ENCODE measurements at places on chromosomes 1 and 21.

DNA sequence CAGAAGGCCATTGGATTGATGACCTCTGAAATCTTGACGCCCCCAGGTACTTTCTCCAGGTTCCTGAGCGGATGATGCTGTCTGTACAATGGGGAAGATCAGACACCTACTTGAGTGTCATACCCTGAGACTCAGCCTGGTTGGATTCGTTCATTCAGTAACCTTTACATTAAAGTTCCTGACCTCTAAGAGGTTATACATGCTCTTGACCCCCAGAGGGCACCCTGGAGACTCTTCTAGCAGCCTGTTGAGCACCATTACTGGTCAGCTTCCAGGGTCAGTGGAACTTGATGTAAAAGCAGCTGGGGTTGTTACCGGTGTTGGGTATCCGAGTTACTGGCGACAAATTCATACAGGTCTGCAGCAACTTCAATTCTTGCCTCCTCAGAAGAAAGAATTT is 114.3 kb upstream of the ZNF678 start:
- DNase-seq = peak; percentile 56

- DNase-seq = no peak
Observed at GRCh38 chr21:44933199-44933917, 6.5 kb upstream of the SLX9 start.

- no peak for DNase-seq
Observed at GRCh38 chr1:108107658-108108057, 92.5 kb downstream of the SLC25A24 start.

GRCh38 chr1:6141592-6141991 is 38.5 kb downstream of the CHD5 start:
- no peak for DNase-seq

- DNase-seq = no peak
Observed at GRCh38 chr1:95352767-95353166, 118.8 kb downstream of the RWDD3 start.

DNA sequence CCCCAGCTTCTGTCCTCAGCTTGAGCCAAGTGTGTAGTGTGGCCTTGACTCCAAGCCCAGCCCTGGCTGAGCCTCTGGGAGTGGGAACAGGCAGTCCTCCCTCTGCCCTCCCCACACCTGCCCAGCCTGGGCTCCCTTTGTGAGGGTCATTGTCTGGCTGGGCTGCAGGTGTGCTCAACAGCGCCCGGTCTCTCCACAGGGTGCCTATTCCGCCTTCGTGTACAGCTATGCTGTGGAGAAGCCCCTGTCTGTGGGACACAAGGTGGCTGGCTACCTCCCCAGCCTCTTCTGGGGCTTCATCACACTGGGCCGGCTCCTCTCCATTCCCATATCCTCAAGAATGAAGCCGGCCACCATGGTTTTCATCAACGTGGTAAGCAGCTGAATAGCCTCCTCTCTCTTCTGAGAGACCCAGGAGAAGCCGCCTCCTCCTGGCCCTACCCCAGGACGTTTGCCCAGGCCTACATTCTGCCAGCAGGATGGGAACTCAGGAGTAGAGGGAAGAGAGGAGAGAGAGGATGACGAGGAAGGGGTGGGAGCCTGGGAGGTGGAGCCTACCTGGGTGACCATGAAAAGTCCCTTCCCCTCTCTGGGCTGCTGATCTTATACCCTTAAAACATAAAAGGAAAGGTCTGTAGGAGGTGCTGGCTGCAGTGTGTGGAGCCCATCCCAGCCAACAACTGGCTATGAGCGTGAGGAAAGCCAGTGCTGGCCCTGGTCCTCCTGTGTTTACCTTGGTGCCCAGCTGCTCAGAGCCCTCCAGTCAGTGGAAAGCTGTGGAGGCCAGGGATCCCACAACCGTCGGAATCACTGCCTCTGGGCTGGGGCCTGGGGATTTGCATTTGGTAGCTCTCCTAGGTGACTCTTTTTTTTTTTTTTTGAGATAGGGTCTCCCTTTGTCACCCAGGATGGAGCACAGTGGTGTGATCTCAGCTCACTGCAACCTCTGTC is 45.7 kb downstream of the ELK4 start:
- DNase-seq = peak; percentile 28

DNA sequence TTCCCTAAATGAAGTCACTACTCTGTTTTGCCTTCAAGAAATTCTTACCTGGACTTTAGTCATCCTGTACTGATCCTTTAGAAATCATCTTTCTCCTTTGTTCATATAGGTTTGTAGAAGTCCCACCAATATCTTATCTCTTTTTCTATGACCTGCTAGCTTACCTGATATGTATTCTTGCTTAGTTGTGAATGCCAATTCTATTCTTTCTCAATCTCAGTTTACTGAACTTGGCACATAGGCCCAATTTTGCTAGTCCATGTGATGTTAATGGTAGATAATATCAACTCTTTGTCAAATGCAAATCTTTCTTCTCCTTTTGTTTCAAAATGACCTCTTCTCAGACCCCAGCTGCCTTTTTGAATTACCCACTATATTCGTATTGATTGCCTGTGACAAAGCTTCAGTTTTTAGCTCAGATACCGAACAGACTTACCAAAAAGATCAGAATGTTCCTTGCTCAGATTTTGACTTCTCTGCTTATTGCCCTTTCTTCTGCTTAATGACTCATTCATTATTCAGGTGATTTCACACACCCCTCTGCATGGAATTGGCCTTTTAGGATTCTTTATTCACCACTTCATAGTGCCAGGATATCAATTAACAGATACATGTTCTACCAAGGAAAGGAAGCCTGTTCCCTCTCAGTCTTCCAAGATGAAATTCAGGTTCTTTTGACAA is 20.6 kb downstream of the IPO9 start:
- DNase-seq = no peak

DNA sequence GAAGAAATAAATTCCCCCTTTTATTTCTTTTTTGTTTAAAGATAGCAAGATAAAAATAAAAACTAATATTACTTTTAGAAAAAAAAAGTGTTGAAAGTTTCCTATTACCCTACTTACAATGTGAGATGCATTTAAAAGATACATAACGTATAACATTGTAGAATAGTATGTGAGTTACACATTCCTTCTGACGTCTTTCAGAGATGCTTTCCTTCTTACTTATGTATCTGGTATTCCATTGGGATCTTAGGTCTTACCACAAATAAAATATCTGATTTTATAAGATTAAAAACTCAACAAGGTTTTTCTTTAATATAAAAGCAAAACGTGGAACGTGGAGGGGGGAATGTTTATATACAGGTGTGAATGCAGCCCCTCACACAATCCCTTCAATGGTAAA is 147.2 kb upstream of the ETS2 start:
- DNase-seq = no peak

DNA sequence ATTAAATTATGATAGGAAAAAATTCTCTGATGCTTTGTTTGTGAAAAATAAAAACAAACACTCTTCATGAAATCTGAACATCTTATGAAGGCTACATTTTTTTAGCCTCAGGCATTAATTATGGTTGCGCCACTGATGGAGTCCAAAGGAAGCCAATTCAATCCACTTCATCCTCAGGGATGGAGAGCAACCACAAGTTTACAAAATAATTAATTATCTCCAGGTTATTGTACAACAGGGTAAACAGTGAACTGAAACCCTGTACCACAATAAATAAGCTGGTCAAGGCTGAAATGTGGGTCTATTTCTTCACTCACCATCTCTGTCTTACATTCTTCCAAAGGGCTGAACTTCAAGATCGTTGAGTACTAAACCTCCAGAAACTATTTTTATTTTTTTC is 49.2 kb downstream of the MRPL39 start:
- no peak for DNase-seq

DNA sequence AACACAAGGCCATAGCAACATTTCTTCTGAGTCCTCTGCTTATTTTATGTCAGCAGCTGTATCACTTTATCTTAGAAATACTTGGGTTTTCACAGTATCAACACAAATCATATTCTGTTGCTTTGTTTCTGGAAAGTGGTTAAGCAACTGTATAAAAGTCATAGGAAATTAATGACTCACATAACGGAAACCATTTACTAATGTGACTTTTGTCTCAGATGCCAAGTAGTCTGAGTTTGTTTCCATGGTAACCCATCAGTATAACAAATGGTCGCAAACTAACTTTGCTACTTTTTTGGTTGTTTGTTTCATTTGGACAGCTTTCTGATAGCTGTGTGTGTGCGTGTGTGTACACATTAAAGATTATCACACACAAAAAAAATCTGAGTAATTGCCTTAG is 31.1 kb downstream of the EEIG2 start:
- DNase-seq = no peak

- DNase-seq = no peak
Observed at GRCh38 chr1:170711682-170712081, 47.8 kb downstream of the PRRX1 start.

GRCh38 chr1:236670060-236670459 is 16.2 kb upstream of the ACTN2 start:
- DNase-seq = no peak
